Upper lobe of right lung (tissue), 1 donor: ENCODE measurements at places on chromosomes 1 and 21.

DNA sequence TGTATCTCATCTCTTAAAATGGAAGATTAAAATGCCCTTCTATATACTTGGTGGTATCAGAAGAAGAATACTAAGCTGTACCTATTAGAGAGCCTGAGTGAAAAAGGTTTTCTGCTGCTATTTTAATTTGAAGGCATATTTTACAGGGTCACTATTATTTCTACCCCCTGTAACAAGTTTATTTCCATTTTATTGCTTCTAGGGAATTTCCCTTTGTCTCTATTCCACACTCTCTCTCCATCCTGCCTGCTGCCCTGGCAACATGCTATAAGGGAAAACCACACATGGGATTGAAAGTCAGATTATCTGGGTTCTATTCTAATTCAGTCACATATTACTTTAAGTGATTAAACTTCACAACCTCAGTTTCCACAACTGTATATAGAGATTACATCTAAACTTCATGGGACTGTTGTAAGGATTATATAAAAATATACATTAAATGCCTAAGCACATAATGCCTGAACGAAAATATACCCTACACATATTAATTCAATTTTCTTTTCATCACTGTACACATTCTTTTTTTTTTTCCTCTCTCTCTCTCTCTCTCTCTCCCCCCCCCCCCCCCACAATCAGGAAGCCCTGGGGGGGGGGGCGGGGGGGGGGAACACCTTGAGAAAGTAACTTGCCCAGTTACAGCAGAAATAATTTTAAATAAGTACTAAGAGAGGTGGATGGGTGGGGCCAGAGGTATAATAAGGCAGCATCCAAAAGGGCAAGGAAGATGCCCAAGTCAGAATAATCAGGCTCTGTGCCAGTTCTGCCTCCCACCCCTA, 51.5 kb downstream of the LUZP1 start:
- no peak for DNase-seq

DNA sequence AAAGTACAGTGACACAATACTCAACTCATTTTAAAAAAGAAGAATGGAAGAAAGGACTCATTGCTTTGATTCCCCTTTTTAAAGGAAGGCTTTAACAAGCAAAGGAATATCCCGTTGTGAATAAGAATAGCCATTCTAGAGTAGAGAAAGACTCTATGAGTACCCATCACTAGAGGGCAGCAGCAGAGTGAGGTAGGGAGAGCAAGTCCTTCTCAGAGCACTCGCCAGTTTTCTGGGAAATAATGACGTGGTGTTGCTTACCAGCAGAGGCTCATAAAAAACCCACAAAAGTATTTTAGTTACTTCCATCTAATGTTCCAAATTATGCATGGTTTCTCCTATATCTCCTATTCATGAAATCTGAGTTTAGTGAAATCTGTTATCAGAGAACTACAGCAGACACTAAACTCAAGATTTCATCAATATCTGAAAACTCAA, 74.6 kb downstream of the USP24 start:
- no peak for DNase-seq

- DNase-seq = peak; percentile 87
Observed at GRCh38 chr1:31523769-31524168, 52.5 kb upstream of the TINAGL1 start.

- no peak for DNase-seq
Observed at GRCh38 chr1:95426772-95427171, 192.8 kb downstream of the RWDD3 start.

- no peak for DNase-seq
Observed at GRCh38 chr1:94011709-94012595, 102.7 kb upstream of the GCLM start.

DNA sequence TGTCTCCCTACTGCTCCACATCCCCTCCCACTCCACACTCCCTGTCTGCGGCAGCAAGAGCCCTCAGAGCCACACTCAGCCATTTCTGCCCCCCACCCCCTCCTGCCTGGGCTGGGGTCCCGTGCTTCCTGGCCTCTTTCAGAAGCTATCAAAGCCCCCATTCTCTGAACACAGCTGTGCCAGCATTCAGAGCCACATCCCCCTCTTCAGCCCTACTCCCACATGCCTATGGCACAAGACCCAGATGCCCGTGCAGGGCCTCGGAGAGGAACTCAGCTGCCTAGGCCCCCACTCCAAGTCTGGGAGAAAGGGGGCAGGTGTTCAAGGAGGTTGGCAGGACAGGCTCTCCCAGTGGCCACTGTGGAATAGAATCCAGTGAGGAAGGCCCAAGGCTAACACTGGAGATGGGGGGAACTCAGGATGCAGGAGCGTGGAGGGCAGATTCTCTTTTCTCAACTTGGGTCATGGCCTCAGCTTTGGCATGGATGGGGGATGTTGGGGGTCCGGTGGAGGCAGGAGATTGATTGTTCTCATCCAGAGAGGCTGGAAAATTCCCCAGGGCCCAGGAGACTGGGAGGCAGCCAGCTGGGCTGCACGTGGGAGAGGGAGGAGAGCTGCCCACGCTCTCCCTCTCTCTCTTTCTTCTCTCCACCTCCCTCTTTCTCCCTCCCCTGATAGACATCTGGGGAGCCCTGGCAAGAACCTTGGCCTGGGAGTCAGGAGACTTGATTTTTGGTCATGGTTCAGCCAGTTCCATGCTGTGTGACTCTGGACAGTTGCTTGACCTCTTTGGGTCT, 3.5 kb upstream of the BCAN start:
- no peak for DNase-seq

- no peak for DNase-seq
Observed at GRCh38 chr21:40606341-40606740, 240.6 kb downstream of the DSCAM start.

DNA sequence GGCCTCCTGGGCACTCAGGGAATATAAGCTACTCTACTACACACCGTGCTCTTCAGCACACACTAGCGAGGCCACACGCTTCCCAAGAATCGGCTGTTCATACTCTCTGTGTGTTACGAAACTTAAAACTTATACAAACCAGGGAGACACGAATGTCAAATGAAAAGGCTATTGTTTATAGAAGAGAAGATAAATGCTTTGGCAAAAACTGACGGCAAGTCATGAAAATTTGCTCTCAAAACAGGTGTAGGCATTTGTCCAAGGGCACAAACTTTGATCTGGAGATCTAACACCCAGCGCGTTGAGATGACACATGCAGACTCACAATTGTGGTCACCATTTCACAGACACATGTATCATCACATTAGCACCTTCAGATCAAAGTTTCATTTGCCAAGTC, 46.1 kb downstream of the USP48 start:
- no peak for DNase-seq

DNA sequence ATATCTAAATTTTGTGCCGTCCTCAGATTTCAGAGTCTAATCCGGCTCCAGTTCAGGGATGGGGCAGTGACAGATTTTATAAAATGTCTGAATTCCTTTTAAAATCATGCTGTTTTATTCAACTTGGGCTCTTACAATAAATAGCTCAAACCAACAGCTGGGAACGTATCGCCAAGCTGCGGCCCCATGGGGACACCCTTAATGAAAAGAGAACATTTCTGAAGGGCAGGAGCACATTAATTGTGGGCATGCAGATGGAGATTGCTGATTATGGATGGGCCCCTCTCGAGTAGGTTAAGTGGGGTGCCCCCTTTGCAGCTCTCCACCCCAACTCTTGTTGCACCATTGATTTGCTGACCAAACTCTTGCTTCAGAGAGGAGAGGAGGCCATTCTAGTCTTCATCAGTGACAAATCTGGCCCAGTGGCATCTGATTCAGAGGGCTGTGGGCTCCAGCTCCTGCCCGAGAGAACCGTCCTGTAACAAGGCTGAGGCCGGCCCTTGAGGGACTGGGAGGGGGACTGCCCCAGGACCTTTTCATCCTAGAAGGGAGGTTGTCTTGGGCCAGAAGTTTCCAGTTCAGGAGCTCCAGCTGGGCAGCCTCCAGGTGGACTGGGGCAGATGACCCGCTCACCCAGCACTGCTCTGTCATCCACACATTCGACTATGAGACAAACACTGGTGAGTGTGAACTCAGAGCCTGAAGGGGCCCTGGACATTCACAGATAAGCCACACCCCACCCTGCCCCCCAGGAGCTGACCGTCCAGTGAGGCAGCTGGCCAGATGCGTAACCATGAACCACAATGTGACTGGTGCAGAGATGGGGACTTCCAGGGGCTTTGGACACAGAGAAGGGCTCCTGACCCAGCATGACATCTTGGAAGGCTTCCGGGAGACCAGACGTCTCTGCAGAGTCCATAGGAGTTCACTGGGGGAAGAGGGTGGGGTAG, 55.1 kb upstream of the TMEM51 start:
- no peak for DNase-seq

- peak; percentile 67 for DNase-seq
Observed at GRCh38 chr1:241423541-241424479, 66.8 kb upstream of the RGS7 start.

GRCh38 chr1:53740621-53741105, 1.7 kb upstream of the GLIS1 start:
- DNase-seq = no peak

- DNase-seq = no peak
Observed at GRCh38 chr1:230381585-230381984, 44.5 kb downstream of the PGBD5 start.

GRCh38 chr1:113545210-113545609, 154.9 kb downstream of the MAGI3 start:
- no peak for DNase-seq

GRCh38 chr21:14763695-14764064, 217.6 kb upstream of the SAMSN1 start:
- no peak for DNase-seq

DNA sequence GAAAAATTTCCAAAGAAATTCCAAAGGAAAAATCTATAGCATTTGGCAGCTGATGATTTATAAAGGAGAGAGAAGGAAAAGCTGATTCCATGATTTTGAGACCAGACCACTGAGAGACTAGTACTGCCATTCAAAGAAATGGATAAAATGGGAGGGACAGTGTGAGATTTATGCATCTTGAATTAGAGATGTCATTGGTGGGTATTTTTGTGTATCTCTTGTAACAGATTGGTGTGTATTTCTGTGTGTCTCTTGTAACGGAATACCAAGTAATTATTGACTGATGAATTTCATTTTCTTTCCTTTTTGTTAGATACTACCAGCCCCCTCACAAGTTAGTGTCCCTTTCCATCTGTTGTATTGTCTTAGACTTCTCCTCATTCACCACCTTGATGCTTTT, 102.2 kb downstream of the OLFML2B start:
- no peak for DNase-seq

- no peak for DNase-seq
Observed at GRCh38 chr1:41835485-41835884, 83.2 kb downstream of the HIVEP3 start.

- DNase-seq = no peak
Observed at GRCh38 chr1:34166625-34167361, 1.8 kb upstream of the CSMD2 start.

DNA sequence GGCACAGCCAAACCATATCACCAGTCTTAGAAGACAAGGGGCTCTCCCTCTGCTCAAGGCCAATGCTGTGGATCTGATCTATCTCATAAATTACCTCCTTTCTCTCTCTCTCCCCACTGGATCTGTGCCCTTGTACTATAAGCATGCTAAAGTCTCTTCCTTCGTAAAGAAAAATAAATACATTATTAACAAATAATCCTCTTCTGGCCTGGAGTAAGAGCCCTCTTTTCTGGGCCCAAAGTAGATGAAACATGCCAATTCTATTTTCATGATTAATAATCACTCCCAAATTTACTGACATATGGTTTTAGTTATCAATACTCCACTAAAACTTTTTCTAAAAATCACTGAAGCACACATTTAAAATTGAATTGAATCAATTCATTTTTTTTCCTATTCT, 889.7 kb downstream of the ADGRL2 start:
- no peak for DNase-seq

GRCh38 chr1:46445773-46446256, 43.8 kb upstream of the DMBX1 start:
- DNase-seq = no peak

GRCh38 chr1:9459816-9460407, 79.4 kb upstream of the SLC25A33 start:
- no peak for DNase-seq

DNA sequence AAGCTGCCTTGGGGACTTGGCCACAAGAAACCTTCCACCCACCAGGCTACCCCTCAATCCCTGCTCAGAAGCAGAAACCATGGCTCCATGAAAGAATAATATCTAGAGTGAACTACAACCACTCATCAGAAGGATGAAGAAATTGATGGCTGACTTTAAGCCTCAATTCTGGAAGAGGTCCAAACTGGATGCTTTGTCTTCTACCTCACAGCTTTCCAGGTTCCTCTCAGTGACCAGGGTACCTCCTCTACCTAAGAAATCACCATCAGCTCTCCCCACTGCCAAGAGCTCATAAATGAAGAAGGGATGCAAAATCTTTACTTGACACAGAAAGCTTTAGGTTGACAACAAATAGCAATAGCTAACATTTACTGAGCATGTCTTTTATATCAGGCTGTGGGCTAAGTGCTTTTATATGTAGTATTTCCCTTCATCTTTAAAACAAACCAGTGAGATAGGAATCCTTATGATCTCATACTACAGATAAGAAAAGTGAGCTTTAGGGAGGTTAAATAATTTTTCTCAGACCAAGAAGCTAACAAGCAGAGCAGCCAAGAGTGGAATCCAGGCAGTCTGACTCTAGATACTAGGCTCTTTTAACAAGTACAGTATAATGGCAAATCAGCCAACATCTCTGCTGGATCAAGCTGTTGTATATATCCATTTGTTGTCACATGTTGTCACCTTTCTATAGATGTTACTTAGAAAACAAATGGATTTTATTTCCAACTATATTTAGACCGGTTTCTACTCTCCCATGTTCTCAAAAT, 243.0 kb upstream of the SGIP1 start:
- DNase-seq = no peak

- DNase-seq = no peak
Observed at GRCh38 chr1:170700842-170701615, 37.1 kb downstream of the PRRX1 start.

DNA sequence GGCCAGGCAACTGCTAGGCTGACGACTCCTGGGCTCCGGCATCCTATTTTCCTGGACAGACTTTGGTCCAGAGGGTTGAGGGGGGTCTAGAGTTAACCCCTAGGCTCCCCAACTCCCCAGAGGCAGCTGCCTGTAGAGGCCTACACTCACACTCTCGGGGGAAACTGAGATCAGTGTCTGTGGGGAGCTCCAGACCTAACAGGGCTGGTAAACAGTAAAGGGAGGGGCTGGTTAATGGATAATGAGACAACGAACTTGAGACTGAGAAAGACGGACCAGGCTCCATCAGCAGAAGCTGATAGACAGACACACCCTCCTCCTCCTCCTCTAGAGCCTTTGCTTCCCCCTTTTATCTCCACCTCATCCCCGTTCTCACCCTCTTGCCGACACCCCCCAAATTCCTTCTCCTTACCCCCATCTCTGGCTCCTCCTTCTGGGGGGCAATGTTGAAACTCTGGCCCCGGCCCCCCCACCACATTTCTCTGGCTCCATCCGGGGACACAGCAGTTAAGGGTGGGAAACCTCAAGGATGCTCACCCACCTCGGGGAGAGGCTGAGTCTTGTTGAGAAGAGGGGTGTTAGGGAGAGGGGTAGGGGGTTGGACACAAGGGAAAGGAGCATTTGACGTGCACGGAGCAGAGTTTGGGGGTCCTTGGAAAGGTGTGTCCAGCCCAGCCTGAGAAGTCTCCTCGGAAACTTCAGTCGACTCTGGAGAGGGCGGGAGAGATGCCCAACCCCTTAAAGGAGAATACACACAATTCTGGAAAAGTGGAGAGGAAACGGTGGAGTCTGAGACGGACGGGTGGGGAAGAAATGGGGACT, at the start of gene MTMR11:
MTMR11 (minus strand) TSS at position 710 of the 822 bp plus-strand sequence; CDS start at position 478, 232 bp downstream.
- DNase-seq = no peak

- no peak for DNase-seq
Observed at GRCh38 chr21:26570203-26570602, 2.9 kb downstream of the CYYR1 start.
